Right cardiac atrium (tissue), 5 donors: ENCODE measurements at places on chromosomes 2 and 18. TPM values are rescaled to one million over a fixed set of nuclear protein-coding genes. Genes with fewer than 3 reads are reported as not detected.

The XIRP2 gene
- total RNA-seq = 26.5 TPM

GRCh38 chr2:144322379-144322778, 197.5 kb downstream of the ZEB2 start:
- DNase-seq = no peak

GRCh38 chr2:204898928-204899640, 353.8 kb downstream of the PARD3B start:
- DNase-seq = no peak

The HOXD9 gene
- total RNA-seq = not detected

The RNU2-63P gene
- 5.2 TPM for total RNA-seq
